ENCODE measurements at places on chromosomes 12 and 14.
A peak's percentile ranks its signal among the peaks of the same experiment; 100 is the strongest.

GRCh38 chr12:22101749-22102243 lies 55.8 kb downstream of the CMAS start:
- peak; percentile 77 for DNase-seq

DNA sequence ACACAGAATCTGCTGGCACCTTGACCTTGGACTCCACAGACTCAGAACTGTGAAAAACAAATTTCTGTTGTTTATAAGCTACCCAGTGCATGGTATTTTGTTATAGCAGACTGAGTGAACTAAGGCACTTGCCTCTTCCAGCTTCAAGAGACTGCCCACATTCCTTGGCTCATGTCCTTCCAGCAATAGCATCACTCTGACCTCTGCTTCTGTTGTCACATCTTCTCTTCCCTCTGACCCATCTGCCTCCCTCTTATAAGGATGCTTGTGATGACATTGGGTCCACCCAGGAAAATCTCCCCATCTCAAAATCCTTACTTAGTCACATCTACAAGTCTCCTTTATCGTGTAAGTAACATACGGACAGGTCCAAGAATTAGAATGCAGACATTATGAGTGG lies 200.4 kb downstream of the PIK3C2G start:
- DNase-seq: no peak

GRCh38 chr12:27902651-27903050 lies 69.9 kb downstream of the PTHLH start:
- DNase-seq: no peak

- no peak for DNase-seq
Observed at GRCh38 chr14:92850492-92850891, 56.4 kb downstream of the GOLGA5 start.

DNA sequence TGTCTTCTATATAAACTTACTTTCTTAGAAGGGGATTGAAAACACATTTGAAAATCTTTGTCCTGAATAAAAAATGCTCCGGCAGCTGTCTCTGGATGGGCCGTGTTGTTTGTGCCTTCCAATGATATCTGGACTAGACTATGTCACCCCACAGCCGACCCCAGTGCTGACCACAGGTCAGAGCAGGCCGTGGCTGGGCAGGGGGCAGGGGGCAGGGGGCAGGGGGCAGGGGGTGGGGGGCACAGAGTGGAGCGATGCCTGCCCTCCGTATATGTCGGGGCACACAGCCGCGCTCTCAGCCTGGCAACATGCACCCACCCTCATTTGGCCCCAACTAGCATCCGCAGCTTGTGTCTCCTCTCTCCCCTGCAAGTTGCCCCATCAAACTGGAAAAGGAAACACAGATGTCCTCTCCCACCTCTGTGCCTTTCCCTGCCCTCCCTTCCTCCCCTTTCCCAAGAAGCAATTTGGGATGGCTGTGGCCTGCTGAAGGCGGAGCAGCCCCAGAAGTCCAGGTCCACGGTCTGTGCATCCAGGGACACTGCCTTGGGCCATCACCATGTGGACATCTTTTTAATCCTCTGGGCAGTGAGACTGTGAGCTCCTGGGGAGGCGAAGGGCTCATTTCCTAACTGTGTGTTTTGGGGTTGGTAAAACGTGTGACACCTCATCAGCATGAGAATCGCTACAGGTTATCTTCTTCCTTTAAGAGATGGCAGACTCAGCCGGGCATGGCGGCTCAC lies 295.7 kb upstream of the RTL1 start:
- DNase-seq: no peak

Measured in RCC 7860 (cell line).